ENCODE measurements at places on chromosomes 7 and 10.

DNA sequence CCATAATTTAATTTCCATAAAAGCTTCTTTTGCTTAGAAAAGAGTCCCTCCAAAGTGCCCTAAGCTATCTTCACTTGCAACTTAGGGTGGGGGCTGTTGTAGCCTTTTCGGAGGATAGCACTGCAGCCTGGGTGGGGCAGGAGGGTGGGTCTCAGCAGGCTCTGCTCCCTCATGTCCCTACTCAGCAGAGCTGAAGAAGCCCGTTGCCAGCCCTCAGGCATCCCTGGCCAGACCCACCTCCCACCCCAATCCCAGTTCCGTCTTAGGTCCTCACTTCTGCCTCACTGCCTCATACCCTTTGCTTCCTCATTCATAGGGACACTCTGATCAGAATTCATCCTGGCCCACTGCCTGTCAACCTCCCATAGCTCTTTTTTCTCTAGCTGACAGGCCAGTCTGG lies 99.8 kb upstream of the ZMIZ1 start:
- no peak for DNase-seq

- DNase-seq, result no peak
Measured at GRCh38 chr7:105766421-105767073, 109.9 kb downstream of the ATXN7L1 start.

GRCh38 chr7:105637755-105638154 lies 56.5 kb upstream of the EFCAB10 start:
- DNase-seq, result no peak

- no peak for DNase-seq
Measured at GRCh38 chr7:24718977-24719491, 38.2 kb downstream of the GSDME start.

GRCh38 chr7:138495485-138495884 lies 35.4 kb downstream of the TRIM24 start:
- no peak for DNase-seq

- DNase-seq, result no peak
Measured at GRCh38 chr10:102646610-102647442, 2.5 kb downstream of the TRIM8 start.

GRCh38 chr7:1503390-1503789 lies 799 bp downstream of the INTS1 start:
- DNase-seq, result no peak
